ENCODE measurements at places on chromosomes 1 and 21.

- DNase-seq: peak; percentile 55
These were observed 16.9 kb upstream of the SLAMF9 start for GRCh38 chr1:159970932-159971342.

GRCh38 chr1:201283836-201284553, 689 bp downstream of the PKP1 start:
- no peak for DNase-seq

- no peak for DNase-seq
These were observed 688 bp upstream of the CHD5 start for GRCh38 chr1:6180707-6181311.

DNA sequence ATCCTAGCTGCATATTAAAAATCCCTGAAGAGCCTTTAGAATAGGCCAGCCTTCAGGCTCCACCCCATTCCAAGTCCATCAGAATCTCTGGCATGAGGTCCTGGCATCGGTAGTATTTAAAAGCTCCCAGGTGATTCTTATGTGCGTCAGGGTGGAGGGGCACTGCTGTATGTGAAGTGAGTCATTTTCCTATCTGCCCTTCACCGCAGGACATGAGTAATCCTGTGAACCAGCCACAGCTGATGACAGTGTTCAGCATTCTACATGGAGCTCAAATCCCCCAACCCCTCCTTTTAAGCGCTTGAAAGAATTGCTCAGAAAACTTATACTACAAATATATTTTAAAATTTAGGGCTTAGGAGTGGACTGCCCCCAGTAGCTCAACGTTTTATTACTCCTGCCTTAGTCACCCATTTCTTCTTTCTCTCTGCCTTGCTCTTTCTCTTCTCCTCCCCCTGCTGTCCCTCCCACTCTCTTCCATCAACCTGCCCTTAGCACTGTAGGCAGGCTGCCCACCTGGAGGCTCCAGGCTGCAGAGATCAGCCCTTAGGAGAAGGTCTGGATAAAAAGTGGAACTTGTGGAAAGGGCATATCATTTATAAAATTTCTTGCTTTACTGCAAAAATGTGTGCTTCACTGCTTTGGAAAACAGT, 73.8 kb upstream of the ZNF281 start:
- DNase-seq: no peak

DNA sequence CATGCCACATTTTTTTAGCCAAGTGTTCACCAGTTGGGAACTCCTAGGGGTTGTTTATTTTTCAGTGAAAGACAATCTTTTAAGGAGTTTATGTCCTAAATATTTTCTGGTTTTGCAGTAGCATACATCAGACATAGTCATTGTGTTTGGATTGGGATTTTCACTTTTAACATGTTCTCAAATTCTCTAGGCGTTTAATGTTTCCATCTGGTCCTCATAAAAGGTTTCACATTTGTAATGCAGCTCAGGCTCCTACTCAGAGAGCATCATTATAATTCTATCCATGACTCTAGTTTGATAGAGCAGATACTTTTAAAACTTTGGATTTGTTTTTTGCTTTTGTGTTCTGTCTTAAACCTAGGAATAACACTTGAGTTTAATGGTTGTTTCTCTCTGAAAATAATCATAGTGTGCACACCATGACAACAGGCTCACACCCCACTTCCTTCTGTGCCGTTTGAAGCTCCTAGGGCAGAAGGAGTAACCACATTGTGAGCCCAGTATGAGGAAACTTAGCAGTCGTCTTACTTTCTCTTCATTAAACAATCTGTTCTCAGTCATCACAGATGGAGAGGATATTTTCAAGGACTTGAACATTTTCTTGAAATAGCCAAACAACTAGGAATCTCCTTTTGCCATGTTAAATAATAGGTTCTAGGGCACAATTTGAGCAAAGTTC, 219.6 kb downstream of the PDE4B start:
- no peak for DNase-seq

- DNase-seq: no peak
These were observed 96.2 kb upstream of the WLS start for GRCh38 chr1:68328490-68328889.

- DNase-seq: no peak
These were observed 44.5 kb downstream of the BCL9 start for GRCh38 chr1:147585640-147586383.

- DNase-seq: no peak
These were observed 51.5 kb upstream of the GCLM start for GRCh38 chr1:93960641-93961147.

GRCh38 chr21:16082038-16082816, 352.4 kb downstream of the USP25 start:
- no peak for DNase-seq

DNA sequence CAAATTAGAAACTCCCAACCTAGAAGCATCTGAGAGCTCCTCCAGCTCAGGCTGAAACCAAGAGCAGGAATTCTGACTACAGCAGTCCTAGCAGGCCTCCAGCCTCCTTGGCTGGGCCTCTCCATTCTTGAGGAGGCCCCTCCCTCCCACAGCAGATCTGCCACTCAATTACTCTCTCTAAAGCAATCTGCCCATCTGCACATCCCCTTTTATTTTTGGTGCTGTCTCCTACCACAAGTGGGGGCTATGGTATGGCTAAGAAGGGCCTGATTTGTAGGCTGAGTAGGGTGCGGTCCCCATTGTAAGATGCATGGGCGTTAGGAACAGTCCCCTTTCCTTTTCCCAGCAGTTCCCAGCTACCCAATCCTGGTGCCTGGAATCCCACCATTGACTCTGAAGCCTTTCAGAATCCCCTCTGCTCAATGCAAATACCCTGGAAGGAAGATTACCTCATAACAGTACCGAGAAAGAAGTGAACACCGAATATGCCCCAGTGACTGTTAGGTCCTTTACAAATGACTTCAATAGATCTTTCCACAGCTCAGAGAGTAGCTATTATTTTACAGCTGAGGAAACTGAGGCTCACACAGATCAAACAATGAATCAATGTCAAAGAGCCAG, 11.6 kb upstream of the TTC39A start:
- no peak for DNase-seq
